Activated CD4-positive, alpha-beta T cell treated with anti-CD3 and anti-CD28 coated beads, Interleukin-2, amount 10 ng/mL, durations not matched to agents 7 days and 5 days (primary cell): ENCODE measurements at places on chromosomes 6 and 20. TPM values are rescaled to one million over a fixed set of nuclear protein-coding genes. Genes with fewer than 3 reads are reported as not detected.

GRCh38 chr6:97312241-97312640 is 29.2 kb upstream of the MMS22L start:
- DNase-seq: no peak

The LIN28B gene
- not detected for total RNA-seq

DNA sequence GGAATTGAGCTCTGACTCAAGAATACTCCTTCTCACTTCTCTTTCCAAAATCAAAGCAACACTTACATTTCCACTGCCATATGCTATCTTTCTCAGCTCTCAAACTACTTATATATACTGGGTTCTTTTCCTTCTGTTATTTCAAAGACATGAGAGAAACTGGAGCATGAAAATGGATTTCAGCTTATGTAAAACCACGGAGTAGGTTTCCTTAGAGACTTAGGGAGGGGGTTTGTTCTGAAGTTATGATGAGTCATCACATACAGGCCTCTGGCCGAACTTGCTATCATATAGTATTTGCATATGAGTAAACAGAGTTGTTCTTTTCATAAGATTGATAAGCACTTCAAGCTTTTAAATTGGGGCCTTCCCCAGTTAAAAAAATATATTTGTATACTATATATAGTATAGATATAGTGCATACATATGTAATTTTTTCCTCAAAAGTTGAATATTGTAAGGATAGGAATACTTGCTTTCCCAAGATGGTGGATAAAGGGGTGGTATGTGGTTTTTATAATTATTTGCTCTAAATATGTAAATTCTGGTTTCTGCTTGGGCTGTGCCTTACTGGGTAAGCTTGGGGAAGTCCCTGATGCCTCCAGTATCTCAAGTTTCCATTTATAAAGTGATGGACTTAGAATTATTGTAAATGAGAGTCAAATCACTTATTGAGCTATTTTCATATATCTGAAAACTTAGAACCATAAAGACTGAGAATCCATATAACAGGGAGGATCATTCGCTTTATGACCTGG is 273.9 kb downstream of the RFPL4B start:
- no peak for DNase-seq

GRCh38 chr6:169268276-169268675 is 14.6 kb upstream of the THBS2 start:
- no peak for DNase-seq

The EYA4 gene
- total RNA-seq: not detected

The RIPOR3 gene
- not detected for total RNA-seq

- no peak for DNase-seq
Observed at GRCh38 chr6:99789767-99790166, 183.1 kb downstream of the PRDM13 start.

GRCh38 chr6:145963216-145964068 is 716 bp downstream of the SHPRH start:
- peak; percentile 35 for DNase-seq

- no peak for DNase-seq
Observed at GRCh38 chr6:47306887-47307286, 2.8 kb downstream of the TNFRSF21 start.

The PTGIS gene
- total RNA-seq: 0.40 TPM

- DNase-seq: no peak
Observed at GRCh38 chr6:340186-340955, 48.1 kb downstream of the DUSP22 start.

DNA sequence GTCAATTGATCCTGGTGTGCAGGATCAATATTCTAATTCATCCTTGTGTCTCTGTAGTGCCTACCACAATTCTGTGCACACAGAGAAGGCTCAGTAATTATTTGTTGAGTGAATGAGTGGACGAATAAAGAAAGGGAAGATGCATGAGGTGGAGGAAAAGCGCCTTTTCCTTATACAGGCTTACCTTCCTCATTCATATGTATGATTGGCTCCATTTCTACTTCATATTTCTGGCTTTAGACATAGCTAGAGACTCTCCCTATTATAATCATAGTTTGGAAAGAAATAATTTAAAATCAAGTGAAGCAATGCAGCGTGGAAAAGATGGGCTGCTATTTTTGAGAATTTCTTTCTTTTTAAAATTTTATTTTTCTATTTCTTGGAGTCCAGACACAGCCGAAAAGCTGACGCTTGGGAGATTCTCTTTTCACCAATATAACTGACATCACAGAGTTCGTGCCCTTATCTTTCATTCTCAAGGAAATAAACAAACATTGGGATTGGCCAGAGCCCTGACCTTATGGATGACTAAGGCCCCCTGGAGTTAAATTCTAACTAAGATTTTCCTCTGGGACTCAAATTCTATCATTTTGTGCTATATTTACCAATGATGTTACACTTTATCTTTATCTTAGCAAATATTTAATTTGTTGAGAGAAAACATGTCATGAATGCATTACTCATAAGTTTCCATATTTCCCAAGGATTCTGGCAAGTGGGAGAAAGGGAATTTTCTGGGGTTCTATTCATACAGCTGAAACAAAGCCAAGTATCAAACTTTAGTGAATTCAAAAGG is 48.1 kb downstream of the PRL start:
- DNase-seq: no peak

DNA sequence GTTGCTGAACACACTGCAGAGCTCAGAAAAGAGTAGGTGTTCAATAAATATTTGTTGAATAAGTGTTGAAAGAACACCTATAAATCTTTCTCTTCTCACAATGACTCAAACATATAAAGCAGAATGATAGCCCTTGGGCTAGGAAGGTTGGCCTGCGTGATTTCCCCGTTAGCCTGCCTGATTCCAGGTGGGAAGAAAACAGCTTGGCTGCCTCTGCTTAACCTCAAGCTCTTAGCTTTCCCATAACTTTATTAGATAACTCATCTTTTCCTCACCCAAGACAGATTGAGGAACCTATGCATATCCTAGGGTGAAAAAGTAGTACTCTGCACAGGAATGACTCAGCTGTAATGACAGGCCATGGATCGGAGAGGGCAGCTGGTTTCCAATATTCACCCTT is 300.3 kb upstream of the ID4 start:
- DNase-seq: no peak
